ENCODE measurements at places on chromosomes 7 and 10.

DNA sequence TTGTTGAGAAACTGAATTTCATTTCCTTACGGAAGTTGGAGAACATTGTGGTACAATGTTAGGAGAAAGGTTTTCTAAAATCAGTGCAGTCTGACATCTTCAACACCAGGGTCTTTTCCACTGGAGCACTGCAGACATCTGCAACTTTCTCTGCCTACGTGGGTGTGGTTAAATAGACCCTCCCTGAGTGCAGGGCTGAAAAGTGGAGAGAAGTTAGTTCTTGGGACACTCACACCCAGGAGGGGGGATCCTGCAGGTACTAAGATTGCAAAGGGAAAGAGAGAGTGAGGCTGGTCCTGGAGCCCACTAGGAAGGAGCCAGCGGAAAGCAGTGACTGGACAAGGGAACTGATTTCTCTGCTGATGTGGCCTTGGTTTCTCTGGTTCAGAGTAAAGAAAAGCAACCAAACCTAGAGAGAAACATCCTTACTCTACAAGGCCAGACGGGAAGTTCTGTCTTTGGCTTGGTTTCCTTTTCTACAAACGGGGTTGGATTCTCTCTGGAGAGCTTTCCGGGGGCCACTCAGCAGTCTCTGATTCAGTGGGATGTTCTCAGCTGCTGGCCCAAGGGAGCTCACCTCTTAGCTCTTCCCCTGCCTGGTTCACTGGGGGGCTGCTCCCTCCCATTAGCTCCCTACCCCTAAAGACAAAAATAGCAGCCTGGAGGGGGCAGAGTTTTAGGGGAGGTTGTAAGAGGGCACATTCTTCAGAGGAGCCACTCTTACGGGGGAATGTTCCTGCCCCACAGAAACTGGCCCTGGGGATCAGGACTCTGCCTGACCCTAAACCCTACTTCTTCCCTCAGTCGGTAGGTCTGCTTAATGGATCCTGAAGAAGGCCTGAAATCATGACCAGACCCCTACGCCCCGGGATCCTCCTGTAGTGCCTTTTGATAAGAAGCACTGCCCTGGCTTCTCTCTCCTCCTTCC, 2.7 kb downstream of the UPP1 start:
- peak overlapping the region; percentile 87 for H3K4me3 ChIP-seq
- H3K36me3 ChIP-seq = peaks cover 50% of the 10 kb centered on the region
- no peaks in the 10 kb centered on the region for H3K27me3 ChIP-seq
- no peak for DNase-seq
- H3K4me1 ChIP-seq = peaks cover 83% of the 10 kb centered on the region

- H3K4me1 ChIP-seq = peaks cover 22% of the 10 kb centered on the region
- H3K27me3 ChIP-seq = no peaks in the 10 kb centered on the region
- H3K4me3 ChIP-seq = peak overlapping the region; percentile 10
- H3K36me3 ChIP-seq = no peaks in the 10 kb centered on the region
- H3K27ac ChIP-seq = peak overlapping the region; percentile 67
- no peak for DNase-seq
Observed at GRCh38 chr7:47482013-47482875, 99.7 kb downstream of the TNS3 start.

DNA sequence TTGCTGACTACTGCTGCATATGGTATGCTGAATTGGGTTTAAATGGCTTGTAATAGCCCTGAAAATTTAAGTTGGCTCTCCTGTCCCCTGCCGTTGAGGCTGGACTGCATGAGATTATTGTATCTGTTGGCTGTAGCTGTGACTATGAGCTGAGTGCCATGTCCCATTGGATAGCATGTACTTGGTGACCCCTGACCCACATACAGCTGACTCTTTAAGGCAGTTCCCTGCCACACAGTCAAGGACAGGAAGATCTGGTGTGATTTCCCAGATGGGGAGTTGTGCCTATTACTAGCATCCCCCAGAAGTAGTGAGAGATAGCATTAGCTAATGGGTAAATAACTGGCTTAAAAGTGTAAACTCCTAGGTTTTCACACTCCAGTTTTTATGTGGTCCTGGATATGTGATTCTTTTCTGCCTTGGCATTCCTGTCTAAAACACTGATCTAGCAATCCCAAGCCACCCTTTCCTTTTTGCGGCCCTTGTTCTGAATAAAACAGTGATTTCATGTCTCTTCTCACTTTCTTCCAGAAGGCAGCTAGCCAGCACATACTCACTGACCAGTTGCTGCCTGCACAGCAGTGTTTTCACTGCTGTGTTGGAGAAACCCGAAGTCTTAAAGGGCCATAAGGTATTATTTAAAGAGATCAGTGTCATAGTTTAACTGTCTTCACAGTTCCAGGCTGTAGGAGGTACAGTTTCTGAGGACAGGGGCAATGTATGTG, 35.9 kb downstream of the LRRC4 start:
- no peak for DNase-seq
- H3K36me3 ChIP-seq = peaks cover 32% of the 10 kb centered on the region
- H3K4me1 ChIP-seq = peaks cover 6% of the 10 kb centered on the region
- no peak overlapping the region for H3K4me3 ChIP-seq
- no peak overlapping the region for H3K27ac ChIP-seq
- H3K27me3 ChIP-seq = no peaks in the 10 kb centered on the region

DNA sequence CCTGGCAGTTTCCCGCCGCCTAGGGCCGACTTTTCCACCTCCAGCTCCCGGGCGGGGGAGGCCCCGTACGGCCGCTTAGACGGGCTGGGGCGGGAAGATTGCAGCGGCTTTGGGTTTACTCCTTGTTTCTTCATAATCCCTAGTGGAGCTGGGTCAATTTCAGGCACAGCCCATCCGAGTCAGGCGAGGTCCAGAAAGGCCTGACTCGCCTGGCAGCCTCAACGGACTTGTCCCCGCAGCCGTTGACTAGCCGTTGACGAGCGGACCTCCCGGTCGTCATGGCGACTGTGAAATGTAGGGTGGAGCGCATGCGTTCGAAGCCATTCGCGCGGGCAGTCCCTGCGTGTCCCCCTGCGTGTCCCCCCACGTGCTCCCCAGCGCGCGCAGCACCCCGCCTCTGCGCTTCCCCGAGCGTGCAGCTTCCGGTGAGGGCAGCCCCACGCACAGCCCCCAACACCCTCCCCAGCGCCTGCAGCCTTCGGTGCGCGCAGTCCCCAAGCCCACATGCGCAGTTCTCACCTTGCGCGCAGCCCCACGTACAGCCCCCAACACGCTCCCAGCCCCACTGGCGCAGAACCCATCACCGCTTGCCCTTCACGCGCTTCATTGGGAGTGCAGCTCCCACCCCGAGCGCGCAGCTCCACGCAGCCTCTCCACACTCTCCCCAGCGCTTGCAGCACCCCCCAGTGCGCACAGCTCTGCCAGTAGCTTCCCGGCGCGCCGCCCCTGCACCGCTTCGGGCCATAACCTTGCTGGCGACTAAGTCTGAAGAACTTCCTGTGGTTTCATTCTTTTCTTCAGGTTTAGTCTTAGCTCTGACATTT, 67.8 kb downstream of the TBX20 start:
- peaks cover 29% of the 10 kb centered on the region for H3K27me3 ChIP-seq
- H3K27ac ChIP-seq = no peak overlapping the region
- H3K36me3 ChIP-seq = no peaks in the 10 kb centered on the region

DNA sequence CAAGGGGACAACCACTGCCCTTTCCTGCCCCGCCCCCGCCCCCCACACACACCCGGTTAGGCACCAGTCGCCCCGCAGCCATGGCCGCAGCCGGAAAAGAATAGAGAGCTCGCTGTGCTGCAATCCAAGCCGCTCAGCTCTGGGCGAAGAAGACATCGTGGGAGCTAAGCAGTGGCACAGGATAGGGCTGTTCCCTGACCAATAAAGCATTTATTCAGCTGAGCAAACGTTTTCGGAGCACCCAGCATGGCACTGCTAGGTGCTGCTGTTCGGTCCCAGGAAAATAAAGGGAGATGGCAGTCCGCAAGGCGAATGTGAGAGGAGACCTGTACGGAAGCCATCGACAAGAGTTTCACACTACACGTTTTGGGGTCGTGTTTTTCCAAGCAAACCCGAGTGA, 18.3 kb downstream of the SKIDA1 start:
- DNase-seq = no peak
- H3K27ac ChIP-seq = no peak overlapping the region
- no peak overlapping the region for H3K4me3 ChIP-seq
- no peaks in the 10 kb centered on the region for H3K36me3 ChIP-seq
- H3K27me3 ChIP-seq = peaks cover 58% of the 10 kb centered on the region

GRCh38 chr10:61896854-61897661, 4.4 kb upstream of the ARID5B start:
- peaks cover 38% of the 10 kb centered on the region for H3K4me1 ChIP-seq
- H3K27ac ChIP-seq = peak overlapping the region; percentile 90
- peak overlapping the region; percentile 87 for H3K4me3 ChIP-seq
- H3K36me3 ChIP-seq = no peaks in the 10 kb centered on the region
- H3K27me3 ChIP-seq = peaks cover 3% of the 10 kb centered on the region
- peak; percentile 56 for DNase-seq

GRCh38 chr7:12052211-12052610, 158.9 kb upstream of the TMEM106B start:
- H3K27ac ChIP-seq = no peak overlapping the region
- H3K4me3 ChIP-seq = no peak overlapping the region
- DNase-seq = no peak
- no peaks in the 10 kb centered on the region for H3K4me1 ChIP-seq
- H3K36me3 ChIP-seq = no peaks in the 10 kb centered on the region

All from activated T-helper 1 cell treated with anti-CD3 and anti-CD28 coated beads, Interleukin-12 subunit alpha, Interleukin-12 subunit beta, Interleukin-2, Interleukin-4 antibody, amounts not matched to agents 30 ng/mL and 10 ng/mL and 1 ng/mL, durations not matched to agents 14 hours and 24 hours and 36 hours (primary cell).